ENCODE measurements at places on chromosomes 6 and 20. TPM values are rescaled to one million over a fixed set of nuclear protein-coding genes. Genes with fewer than 3 reads are reported as not detected.

DNA sequence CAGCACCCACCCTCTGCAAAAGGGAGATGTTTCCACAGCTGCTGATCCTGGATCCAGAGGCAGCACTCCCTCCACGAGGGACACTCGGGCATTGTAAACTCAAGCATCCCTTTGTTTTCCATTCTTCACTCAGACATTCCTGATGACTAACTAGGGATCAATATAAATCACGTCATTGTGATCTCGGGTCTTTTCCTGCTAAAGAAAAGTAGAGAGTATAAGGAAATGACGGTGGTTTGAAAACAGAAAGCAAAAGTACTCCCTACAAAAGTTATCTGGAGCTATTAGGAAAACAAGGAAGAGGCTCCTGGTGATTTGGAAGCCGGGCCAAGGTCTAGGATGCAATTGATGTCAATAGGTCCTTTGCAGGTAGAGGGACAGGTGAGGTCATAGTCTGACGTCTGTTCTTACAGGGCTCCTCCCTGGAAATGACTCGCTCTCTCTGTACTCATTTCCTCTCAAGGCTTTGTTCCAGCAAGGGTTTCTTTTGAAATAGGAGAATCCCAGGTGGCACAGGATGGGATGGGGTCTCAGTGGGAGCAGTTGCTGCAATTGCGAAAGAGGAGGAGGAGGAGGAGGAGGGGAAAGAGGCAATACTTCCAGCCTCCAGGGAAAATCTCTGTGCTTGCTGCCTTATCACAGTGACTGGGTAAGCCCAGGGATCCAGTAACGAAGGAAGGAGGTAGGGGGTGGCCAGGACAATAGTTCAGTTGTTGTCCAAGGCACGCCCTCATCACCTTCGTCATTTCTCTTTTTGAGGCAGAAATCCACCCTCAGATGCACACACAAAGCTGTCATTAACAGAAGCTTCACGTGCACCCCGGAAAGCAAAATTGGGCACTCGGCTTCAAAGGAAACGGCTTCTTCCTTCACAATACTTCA is 222.8 kb downstream of the LY86 start:
- no peak for DNase-seq

- no peak for DNase-seq
These were observed 340.0 kb upstream of the PRDM1 start for GRCh38 chr6:105746130-105746505.

DNA sequence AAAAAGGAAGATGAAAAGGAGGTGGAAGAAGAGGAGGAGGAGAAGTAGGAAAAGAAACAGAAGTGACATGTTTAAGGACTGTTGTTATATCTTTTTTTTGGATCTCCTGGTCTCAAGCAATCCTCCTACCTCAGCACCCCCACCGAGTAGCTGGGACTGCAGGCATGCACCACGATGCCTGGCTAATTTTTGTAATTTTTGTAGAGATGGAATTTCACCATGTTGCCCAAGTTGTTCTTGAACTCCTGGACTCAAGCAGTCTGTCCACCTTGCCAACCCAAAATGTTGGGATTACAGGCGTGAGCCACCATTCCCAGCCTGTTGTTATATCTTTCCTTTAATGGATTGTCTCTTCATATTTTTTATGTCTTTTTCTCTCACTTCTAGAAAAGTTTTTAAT is 19.5 kb upstream of the BCLAF1 start:
- no peak for DNase-seq

- DNase-seq = no peak
These were observed 36.8 kb upstream of the ME1 start for GRCh38 chr6:83467620-83468036.

DNA sequence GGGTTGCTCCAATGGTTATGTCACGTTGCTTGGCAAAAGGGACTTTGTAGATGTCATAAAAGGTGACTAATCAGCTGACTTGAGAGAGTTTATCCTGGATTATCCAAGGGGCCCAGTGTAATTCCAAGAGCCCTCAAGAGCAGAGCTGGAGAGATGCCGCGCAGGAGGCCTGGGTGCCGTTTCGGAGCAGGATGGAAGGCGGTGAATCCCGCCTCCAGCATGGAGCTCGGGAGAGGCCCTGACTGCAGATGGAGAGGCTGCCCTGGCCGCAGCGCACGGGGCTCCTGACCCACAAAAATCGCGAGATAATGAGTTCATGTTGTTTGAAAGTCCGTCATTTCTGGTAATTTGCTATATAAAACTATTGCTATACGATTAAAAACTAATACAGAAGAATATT is 219.8 kb downstream of the ZDHHC14 start:
- no peak for DNase-seq

GRCh38 chr6:25316626-25317025 is 37.5 kb downstream of the CARMIL1 start:
- no peak for DNase-seq

DNA sequence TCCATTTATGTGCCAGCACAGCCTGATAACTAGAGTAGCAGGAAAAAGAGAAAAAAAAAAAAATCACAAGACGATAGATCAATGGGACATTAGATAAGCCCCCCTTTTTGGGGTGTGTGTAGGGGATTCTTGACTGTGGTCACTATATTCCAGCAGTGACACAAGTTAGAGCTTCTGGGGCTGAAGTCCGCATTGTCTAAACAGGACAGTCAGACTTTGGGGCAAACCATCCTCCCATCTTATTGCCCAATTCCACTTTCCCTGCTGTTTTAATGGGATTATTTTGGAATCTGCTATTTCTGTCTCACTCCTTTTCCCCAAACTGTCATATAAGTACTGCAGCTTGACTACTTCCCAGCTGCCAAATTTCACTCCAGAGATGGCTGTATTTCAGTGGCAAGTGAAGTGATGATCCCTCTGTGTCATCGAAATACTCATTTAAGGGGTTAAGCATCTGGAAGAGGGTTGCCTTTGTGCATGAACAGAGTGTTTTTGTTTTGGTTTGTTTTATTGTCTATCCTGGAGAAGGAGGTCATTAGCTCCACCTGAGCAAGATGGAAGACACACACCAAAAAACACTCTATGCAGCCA is 182.5 kb downstream of the ATXN1 start:
- DNase-seq = no peak

GRCh38 chr6:408599-409102 is 17.1 kb downstream of the IRF4 start:
- DNase-seq = no peak

HLA-G gene
- not detected for total RNA-seq

PRRT1 gene
- total RNA-seq = 0.41 TPM

DNA sequence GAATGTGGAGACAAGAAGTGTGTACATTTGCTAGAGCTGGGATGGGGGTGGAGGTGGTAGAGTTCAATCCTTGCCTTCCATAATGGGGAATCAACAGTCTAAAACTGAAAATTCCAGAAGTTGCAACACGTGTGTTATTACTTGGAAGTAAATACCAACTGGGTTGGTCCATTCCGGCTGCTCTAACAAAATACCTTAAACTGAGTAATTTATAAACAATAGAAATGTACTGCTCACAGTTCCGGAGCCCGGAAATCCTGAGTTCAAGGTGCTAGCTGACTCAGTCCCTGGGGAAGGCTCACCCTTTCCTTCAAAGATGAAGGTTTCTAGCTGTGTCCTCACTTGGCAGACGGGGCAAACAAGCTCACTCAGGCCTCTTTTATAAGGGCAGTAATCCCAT is 59.0 kb downstream of the RIN2 start:
- no peak for DNase-seq

- DNase-seq = no peak
These were observed 121.4 kb upstream of the TAB2 start for GRCh38 chr6:149196091-149196490.

CDH4 gene
- 22.8 TPM for total RNA-seq

DNA sequence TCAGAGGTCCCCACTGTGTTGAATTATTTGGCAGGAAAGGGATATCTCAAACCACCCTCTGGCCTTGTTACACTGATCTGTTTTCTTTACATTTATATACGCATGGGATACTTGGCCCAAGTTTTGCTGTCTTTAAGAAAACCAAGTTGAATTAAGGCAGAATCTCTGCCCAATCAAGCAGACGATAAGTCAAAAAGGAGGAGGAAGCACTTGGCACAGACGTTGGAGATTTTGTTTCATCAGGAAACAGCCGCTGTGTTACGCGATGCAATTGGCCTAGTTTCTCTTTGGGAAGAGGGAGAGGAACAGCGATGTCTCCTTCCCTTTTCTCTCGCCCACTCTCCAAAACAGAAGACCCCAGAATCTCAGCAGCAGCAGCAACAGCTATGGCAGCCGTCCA is 20.2 kb upstream of the NAA20 start:
- no peak for DNase-seq

HDGFL1 gene
- under 0.01 TPM for total RNA-seq

DNA sequence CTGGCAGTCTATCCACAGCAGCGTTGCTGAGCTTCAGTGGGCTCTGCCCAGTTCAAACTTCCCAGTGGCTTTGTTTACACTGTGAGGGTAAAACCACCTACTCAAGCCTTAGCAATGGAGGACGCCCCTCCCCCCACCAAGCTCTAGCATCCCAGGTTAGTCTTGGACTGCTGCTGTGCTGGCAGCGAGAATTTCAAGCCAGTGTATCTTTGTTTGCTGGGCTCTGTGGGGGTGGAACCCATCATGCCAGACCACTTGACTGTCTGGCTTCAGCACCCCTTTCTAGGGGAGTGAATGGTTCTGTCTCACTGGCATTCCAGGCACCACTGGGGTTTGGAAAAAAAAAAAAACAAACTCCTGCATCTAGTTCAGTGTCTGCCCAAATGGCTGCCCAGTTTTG is 249.7 kb upstream of the SYNCRIP start:
- DNase-seq = no peak

PPP1R3G gene
- total RNA-seq = 1.6 TPM

PAX1 gene
- total RNA-seq = not detected

DNA sequence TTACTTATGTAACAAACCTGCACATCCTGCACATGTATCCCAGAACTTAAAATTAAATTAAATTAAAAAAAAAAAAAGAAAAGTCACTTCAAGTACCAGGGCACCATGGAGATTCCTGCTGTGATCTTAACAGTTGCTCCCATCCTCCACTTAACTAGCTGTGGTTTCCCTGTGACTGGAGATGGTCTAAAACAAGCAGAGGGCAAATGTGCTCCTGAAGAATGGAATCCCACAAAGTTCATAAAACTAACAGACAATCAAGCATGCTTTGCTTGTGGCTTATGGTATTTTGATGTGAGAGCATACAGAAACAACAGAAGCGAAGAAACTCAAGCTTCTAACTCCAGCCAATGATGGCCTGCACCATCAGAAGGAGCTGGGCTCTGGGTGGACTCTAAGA is 153.6 kb upstream of the KCNK16 start:
- DNase-seq = no peak

DNA sequence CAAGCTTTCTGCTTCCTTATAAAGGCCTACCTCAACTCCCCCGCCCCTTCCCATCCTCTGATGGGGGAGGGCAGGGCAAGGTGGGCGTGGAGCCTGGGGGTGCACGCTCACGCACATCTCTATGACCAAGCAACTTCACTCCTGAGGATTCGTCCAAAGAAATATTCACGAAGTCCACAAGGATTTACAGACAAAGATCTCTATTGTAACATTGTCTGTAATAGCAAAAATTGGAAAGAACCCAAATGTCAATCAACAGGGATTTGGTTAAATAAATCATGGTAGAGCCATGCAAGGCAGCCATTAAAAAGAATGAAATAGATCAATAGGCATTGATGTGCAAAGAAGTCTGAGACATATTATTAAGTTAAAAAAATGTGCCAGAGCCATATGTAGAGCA is 130.4 kb upstream of the AFDN start:
- DNase-seq = no peak

FOXF2 gene
- total RNA-seq = 1.2 TPM

DNA sequence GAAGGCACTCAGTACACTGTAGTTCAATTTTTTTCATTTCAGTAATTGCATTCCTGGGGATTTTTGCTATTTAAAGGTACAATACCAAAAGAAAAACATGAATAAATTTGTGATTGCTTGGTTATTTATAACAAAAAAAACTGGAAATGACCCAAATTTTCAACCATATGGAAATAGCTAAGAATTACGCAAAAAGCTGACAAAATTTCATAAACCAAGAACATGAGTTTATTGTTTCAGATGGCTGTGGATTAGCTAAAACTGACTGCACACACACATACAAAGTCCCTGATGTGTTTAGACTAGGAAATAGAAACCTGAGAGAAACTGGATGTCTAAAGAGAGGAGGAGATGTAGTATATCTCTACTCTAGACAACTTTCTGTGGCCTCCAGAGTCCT is 718.4 kb upstream of the CHD6 start:
- DNase-seq = no peak

DNA sequence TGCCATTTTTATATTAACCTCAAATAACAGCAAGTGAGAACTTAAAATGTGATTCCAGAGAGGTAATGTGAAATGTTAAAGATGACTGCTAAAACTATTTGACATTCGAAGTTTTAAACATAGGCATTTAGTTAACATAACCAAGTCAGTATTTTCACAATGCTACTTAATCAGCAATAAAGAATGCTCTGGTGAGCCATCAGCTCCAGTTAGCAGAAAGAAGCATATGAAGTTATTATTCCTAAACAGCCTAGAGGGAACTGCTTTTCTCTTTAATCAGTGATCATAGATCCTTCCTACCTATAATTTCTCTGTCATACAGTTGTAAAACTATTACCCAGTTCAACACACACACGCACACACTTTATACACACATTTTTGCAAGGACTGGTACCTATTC is 60.1 kb downstream of the MMS22L start:
- no peak for DNase-seq

- no peak for DNase-seq
These were observed 159.6 kb upstream of the RNF24 start for GRCh38 chr20:4174909-4175308.

ENPP5 gene
- 5.3 TPM for total RNA-seq

DNA sequence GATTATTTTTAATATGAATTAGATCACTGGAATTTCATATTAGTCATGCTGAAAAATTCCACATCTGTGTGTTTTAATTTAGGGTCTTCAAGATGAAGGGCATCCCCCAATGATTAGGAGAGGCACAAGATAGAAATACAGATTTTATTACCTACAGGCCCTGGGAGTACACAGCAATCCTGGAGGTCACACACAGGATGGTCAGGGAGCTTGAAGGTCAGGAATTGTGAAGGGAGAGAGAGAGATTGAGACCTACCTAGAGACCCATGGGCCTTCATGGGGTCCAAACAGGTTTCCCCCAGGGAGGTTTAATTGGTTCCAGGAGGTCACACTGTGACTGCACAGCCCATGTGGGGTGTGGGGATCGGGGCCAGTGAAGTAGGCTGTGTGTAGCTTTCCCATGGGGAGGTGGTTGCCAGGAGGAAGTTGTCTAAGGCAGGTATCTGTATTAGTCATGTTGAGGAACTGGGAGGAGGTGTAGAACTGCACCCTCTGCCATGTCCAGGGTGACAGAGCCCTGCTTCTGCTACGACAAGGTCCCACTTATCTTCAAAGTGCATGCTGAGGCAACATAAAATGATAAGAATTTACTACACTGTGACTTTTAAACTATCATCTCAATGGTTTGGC is 18.3 kb downstream of the SNX9 start:
- DNase-seq = no peak

KIF6 gene
- total RNA-seq = 1.2 TPM

- no peak for DNase-seq
These were observed 2.9 kb upstream of the UCKL1 start for GRCh38 chr20:63958964-63959698.

DNA sequence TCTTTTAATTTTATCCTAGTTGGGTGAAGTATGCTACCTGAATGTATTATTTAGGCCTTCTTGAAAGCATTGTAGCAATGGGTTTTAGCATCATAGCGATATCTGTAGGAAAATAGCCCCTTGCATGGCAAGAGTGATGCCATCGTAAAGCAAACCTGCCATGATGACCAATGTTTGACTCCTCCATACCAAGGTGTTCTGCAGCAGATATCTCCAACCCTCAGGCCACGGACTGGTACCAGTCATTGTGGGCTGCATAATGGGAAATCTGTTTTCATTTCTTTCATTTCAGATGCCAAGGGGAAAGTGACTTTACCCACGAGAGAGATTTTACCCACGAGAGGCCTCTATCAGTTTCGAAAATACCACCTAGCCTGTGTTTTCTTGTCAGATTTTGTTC is 6.2 kb downstream of the TXLNB start:
- DNase-seq = no peak
